ENCODE measurements at places on chromosomes 6 and 20.

DNA sequence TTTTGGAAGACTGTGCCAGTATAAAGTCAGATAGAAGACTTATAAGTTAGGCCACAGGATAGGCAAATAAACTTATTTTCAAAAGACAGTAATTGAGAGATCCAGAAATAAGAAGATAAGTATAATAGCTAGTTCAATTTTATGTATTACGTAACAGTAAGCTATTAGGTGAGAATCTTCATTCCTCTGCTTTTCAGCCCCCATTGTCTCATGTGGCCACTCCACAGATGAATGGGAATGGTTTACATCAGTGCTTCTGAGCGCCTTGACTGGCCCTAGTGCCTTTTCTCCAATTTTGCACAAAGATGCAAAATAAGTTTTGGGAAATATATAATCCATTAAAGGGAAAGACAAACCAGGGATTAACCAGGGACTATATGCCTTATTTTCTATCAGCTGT, 550.5 kb downstream of the MMUT start:
- no peak for DNase-seq

DNA sequence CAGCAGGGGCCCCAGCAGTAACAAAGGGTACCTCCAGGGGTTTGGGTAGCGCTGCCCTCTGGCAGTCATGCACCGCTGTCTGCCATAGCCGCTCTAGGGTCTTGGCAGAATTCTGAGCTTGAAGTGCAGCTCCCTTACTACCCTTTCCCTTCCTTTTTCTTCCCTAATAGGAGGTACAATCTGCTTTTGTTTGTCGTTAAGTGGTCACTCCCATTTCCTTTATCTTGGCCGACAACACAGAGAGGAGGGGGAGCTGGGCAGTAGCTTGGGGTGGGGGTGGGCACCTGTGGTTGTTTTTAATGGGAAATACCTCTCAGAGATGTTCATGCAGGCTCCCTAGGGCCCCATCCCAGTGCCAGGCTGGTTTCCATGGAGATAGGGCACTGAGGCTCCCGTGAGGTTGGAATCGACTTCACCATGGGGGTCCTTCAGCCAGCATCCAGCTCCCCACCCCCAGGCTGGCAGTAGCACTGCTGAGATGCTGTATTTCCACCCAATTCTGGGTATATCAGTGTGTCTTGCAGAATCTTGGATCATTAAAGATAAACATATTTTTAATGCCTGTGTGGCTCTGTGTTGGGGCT, 18.6 kb downstream of the CCDC167 start:
- DNase-seq, result no peak

GRCh38 chr20:59378396-59378795, 78.0 kb downstream of the EDN3 start:
- DNase-seq, result no peak

DNA sequence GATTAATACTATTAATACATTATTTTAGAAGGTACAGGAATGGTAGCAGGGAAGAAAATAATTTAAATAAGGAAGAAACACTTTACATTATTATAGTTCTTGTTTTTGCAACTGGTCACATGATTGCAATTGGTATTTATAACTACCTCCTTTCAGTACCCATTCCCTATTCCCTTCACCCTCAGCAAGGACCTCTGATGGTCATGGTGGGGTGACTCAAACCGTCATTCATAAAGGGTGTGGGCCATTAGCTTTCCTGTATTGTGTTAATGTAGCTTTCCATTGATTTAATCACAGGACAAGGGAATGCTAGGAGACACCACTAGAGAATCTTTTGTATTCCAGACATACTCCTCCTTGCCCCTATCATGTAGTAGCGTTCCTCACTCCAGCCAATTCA, 47.2 kb upstream of the TMEM244 start:
- no peak for DNase-seq

Data from right forelimb (tissue), 1 donor.